ENCODE measurements at places on chromosomes 1 and 21.

- DNase-seq: no peak
These were observed 43.3 kb downstream of the GPR3 start for GRCh38 chr1:27435566-27436203.

GRCh38 chr1:234889643-234890042 lies 239.0 kb downstream of the TOMM20 start:
- DNase-seq: peak; percentile 40

DNA sequence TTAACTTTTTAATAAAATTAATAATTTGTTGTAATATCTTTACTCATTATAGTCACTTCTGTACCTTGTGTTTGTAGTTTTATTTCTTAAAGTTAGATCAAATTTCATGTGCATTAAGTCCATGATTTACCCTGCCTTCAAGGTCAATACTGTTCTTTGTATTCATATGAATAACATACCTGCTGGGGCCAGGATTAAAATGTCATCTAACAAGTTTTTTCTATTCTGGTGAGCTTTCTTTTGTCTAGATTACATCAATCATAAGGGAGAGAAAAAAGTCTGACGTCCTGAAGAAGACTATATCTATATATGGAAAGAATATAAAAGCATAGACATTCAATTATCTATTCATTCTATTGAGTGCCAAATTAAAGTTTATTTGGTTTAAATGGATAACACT lies 232.6 kb downstream of the COL11A1 start:
- DNase-seq: no peak

GRCh38 chr1:174023440-174023839 lies 1.3 kb upstream of the RC3H1 start:
- DNase-seq: peak; percentile 66

GRCh38 chr1:223657978-223658377 lies 7.5 kb downstream of the CAPN8 start:
- no peak for DNase-seq

GRCh38 chr1:84823511-84823910 lies 69.5 kb downstream of the LPAR3 start:
- DNase-seq: no peak

DNA sequence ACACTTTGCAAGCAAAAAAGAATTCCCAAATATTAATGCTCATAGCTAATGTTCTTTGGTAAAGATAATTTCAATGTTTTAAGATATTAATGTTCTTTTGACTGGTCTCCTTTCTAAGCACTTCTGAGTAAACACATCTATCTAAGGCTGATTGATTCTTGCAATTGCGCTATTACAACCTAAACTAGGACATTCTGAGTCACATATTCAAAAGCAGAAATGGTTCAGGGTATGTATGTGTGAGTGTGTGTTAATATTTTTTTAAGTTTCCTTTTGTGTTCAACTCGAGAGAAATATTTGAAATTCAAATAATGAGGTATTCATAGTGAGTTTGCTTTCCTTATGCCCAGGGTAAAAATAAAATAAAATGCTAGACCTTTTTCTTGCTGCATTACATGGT lies 203.6 kb upstream of the GRIK3 start:
- no peak for DNase-seq

GRCh38 chr1:110605901-110606656 lies at the start of gene KCNA2:
TSS of gene KCNA2 (minus strand) at chr1:110606358. CDS start at chr1:110604782, 1,576 bp downstream.
- no peak for DNase-seq

- no peak for DNase-seq
These were observed 59.4 kb upstream of the POU2F1 start for GRCh38 chr1:167161242-167161641.

DNA sequence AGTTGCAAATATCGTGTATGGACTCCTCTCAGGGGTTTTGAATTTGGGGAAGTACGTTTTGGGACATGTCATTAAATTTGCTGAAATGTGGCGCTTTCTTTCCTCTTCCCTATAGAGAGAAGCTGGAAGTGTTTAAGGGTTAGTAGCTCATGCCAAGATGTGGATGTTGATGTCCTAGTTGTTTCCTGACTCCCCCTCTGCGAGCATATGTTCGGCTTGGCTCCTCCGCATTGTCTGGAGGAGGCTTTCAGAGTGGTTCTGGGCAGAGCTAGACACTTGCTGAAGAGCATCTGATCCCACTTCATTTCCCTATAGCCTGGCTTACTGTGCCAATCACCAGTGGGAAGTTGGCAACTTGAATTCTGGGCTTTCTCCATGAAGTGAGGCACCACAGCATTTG lies 347.4 kb upstream of the B3GALT2 start:
- DNase-seq: no peak

DNA sequence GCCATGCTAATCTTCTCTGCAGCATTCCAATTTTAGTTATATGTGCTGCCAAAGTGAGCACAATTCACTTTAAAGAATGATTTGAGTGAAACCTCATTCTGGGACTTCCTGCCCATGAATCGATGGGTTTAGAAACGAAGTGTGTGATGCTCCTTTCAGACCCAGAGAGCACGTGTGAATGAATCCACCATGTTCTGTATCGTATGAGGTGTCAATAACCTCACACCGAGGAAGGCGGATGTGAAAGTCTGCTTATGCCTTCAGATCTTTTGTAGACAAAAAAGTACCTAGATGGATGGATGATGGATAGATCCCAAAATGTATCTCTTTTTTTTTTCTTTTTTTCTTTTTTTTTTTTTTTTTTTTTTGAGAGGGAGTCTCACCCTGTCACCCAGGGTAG lies 13.8 kb downstream of the UBASH3A start:
- no peak for DNase-seq

- no peak for DNase-seq
These were observed 19.5 kb upstream of the HLCS start for GRCh38 chr21:36985751-36986594.

DNA sequence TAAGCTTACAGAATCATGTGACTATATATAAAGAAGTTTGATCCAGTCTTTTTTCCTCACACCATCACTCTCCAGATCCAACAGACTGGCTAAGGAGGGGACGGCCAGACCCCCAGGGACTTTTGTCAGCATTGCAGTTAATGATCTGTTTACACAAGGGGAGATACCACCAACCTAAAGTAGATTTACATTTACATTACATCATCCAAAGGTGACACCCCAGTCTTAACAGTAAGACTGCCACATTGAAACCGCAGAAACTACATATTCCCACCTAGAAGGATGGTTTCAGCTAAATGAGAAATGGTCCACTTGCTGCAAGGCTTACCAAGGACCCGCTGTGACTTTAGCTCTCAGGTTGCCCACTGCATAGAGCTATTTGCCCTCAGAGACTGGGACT lies 3.4 kb downstream of the RCAN1 start:
- no peak for DNase-seq

DNA sequence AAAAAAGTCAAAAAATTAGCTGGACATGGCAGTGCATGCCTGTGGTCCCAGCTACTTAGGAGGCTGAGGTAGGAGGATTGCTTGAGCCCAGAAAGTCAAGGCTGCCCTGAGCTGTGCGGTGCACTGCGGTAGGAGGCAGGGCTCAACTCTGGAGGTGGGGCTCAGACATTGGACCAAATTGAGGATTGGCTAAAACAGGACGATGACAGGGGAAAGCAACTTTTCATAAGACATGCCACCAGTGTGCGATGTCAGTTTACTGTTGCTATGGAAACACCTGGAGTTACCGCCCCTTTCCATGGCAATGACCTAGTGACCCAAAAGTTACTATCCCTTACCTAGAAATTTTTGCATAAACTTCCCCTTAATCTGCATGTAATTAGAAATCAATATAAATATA lies 85.3 kb downstream of the DISP3 start:
- DNase-seq: no peak

DNA sequence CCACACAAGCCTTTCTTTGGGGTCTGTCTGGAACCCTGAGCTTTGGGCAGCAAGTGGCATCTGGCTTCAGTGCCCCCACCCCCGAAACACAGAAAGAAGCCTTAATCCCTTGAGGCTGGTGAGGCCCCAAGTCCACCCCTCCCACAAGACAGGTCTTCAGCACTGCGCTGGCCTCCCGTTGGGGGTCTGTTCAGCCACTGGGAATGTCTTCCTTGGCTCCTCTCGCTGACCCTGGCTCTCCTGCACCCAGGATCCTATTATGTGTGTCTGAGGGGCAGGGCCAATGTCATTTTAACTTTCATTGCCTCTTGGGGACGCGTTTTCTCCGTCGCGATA lies 26.9 kb downstream of the ATP8B2 start:
- DNase-seq: no peak

GRCh38 chr1:182575540-182576149 lies 13.4 kb downstream of the RNASEL start:
- no peak for DNase-seq

DNA sequence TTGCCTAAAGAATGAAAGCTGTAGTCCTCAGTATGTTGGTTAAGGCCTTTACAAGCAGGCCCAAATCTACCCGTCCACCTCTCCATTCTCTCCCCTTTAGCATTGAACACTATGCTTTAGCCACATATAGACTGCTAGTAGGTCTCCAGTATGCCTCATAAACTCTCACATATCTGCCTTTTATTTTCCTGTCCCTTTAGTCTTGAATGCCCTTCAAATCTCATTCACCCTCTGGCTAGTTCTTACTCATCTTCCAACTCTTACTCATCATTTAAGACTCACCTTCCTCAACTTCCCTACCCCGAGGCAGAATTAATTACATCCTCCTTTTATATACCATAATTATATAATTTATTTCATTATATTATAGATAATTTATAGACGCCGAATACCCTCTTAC lies 78.7 kb upstream of the TSPAN2 start:
- DNase-seq: no peak

DNA sequence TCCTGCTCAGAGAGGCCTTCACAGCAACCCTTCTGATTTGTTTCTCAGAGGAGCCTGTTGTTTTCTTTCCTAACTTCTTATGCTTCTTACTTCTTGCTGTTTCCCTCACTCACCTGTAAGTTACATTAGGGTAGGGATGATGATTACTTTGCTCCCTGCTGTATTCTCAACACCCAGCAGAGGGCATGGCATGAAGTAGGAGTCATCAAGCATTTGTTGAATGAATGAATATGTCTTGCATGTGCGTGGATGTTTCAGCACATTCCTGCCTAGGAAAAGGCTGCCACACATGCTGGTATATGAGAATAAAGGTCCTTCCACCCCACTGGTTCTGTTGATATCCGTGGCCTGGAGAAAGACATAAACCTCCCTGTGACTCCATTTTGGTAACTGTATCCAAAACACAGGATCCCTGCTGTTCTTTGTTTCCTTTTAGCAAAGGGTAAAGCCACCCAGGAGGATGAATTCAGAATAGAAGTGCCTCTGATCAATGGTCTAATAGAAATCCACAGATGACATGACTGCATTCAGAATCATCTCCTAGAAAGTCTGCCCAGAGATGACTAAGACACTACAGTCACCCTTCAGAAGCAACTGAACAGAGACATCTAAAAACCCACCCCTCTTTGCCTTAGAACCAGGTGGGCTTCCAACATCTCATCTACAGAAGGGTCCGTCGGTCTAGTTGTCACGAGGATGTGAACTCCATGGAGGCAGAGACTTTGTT lies 168.8 kb downstream of the ZSCAN20 start:
- peak; percentile 32 for DNase-seq

- peak; percentile 83 for DNase-seq
These were observed at the start of gene IQGAP3 for GRCh38 chr1:156571919-156572662. TSS of gene IQGAP3 (minus strand) at chr1:156572565. CDS start at chr1:156572529, 36 bp downstream.

- DNase-seq: no peak
These were observed 1.2 kb upstream of the CD1D start for GRCh38 chr1:158179301-158180041.

DNA sequence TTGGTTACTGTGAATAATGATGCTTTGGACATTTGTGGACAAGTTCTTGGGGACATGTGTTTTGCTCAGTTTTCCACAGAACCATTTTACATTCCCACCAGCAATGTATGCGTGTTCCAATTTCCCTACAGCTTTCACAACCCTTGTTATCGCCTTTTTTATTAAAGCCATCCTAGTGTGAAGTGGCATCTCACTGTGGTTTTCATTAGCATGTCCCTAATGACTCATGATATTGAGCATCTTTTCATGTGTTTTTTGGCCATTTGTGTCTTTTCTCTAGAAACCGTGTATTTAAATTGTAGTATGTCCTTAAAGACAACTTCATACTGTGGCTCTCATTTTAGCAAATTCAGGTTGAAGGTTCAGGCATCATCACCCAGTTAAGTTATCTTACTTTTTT lies 132.1 kb downstream of the TGFBR3 start:
- DNase-seq: no peak

DNA sequence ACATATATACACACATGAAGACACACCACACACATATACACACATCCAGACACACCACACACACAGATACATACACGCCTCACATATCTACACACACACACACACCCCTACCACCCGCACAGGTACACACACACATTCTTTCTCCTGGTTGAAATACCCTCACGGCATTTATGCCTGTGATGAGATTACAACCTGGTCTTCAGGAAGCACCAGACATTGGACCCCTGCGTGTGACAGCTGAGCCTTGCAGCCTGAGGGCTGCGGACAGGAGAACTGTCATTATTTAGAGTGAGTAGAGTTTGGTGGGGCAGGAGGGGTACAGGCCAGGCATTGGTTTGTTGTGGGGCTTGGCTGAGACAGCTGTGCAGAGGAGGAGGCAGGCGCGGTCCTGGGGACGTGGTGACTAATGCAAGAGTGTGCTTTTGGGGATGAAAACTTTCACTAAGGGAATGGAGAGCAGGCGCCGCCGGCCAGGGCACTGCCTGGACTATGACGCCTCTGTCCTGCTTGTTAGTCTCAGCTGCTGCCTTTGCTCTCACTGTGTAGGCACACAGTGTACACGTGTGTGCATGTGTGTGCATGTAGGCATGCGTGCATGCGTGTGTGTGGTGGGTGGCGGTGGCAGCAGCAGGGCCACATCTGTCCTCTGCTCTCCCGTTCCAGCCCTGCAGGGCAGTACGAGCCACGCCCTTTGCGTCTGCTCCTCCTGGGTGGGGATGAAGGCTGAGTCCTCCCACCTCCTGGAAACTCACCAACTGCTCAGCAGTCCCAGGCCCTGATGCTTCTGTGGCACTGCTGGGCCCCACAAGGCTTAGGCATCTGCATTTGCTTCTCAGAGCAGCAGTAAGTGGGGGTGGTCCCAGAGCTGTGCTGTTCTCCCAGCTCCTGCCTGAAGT lies 57.6 kb downstream of the SPSB1 start:
- DNase-seq: no peak

- peak; percentile 44 for DNase-seq
These were observed 35.7 kb upstream of the ERRFI1 start for GRCh38 chr1:8061673-8062386.

DNA sequence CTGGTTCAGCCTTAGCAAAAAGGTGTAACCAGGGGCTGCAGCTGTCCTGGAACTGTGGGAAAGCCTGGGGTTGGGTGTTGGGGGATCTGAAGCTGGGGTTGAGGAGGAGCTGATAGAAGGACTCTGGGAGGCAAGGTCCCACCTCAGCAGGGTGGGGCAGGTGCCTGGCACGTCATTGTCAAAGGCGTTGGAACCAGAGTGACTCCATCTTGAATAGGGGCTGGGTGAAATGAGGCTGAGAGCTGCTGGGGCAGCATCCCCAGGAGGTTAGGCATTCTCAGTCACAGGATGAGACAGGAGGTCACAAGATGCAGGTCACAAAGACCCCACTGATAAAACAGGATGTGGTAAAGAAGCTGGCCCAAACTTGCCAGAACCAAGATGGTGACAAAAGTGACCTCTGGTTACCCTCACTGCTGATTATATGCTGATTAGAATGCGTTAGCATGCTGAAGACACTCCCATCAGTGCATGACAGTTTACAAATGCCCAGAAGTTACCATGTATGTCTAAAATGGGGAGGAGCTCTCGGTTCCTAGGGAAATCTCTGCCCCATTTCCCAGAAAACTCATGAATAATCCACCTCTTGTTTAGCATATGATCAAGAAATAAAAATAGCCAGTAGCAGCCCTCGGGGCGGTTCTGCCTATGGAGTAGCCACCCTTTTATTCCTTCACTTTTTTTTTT lies 85.4 kb downstream of the IER5 start:
- no peak for DNase-seq

- DNase-seq: no peak
These were observed 28.7 kb upstream of the ETS2 start for GRCh38 chr21:38777015-38777414.

- no peak for DNase-seq
These were observed 21.0 kb downstream of the ANGPTL1 start for GRCh38 chr1:178849918-178850317.

Measured in lung microvascular endothelial cell (primary cell).